Right renal cortex interstitium (tissue), 3 donors: ENCODE measurements at places on chromosomes 4 and X.
A peak's percentile ranks its signal among the peaks of the same experiment; 100 is the strongest.

DNA sequence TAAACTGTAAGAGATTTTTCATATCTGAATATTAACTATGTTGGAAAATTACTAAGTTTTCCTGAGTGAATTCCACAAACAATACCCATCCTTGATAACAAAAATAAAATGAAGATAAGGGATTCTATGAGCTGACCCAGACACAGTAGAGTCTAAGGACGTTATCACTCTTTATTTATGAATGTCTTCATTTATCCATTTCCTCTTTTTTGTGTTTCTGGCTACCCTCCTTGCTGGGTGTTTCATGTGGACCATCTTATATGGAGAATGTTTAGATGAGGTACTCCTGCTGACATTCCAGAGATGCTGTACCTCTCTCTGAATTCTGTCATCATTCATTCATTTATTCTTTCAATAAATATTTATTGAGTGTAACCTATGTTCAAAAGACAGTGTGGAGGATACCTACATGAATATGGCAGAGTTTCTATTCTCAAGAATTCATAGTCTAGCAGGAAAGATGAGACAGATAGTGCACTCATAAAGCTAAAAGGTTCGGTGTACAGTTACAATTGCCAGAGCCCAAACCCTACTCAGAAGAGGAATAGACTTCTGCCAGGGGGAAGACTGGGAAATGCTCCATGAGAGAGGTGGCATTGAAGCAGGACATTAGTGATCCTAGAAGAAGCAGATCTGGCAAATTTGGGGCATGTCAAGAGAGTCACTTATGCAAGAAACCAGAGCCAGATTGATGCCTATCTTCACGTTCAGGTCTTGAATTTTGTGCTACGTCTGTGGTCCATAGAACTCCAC is 195.8 kb downstream of the MAML3 start:
- DNase-seq = no peak

- no peak for DNase-seq
These were observed 163.2 kb downstream of the DCK start for GRCh38 chr4:71156616-71157015.

DNA sequence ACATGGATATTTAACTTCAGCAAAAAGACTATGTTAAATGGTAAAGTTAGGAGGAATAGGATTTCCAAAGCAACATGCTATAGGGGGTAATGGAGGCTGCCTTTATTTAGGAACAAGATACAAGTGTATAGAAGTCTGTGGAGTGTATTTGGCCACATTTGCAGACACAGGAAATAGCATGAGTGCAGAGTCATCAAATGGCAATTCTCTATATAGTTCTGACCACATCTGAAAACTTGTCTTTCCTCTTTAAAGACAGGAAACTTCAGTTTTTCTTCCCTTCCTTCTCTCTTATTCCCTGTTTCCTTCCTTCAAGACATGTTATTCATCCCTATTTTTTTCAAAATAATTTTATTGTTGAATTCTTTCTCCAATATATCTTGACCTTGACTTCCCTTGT is 119.3 kb upstream of the PITX2 start:
- no peak for DNase-seq

DNA sequence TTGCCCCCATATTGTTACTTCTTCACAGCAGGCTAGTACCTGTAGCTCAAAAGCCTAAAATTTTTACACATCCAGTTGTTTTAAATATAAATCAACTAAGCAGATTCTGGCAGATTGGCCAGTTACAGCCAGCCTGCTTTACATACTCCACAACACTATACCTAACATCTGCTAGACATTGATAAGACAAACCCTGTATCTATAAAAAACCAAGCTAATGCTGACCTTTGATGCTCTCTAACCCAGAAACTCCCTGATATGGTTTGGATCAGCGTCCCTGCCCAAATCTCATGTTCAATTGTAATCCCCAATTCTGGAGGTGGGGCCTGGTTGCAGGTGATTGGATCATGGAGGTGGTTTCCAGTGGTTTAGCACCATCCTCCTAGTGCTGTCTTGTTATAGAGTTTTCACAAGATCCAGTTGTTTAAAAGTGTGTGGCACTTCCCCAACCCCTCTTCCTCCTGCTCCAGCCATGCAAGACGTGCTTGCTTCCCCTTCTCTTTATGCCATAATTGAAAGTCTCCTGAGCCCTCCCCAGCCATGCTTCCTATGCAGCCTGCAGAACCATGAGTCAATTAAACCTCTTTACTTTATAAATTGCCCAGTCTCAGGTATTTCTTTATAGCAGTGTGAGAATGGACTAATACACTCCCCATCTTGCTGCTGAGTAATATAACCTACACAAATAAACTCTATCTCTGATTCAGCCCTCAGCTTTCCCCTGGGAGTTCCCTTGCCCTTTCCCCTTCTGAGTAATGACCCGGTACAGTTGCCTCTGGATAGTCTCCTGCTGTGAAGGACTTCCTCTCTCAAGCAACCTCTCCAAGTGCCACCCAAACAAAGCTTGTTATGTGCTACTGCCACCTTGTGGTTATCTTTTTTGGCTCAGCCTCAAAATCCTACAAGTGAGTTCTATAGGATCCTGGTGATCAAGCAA is 39.6 kb downstream of the ZCCHC13 start:
- DNase-seq = peak; percentile 33
